ENCODE measurements at places on chromosomes 12 and 14.

DNA sequence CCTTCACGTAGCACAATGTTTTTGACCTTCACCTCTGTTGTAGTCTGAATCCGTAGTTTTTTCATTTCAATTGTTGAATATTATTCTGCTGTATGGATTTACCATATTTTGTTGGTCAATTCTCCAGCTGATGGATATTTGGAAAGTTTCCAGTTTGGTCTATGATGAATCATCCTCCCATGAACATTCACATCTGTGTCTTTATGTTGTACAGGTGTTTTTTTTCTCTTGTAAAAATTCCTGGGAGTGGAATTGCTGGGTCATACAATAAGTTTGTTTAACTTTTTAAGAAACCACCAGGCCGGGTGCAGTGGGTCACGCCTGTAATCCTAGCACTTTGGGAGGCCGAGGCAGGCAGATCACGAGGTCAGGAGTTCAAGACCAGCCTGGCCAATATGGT lies 36.7 kb upstream of the GNG2 start:
- DNase-seq: no peak

DNA sequence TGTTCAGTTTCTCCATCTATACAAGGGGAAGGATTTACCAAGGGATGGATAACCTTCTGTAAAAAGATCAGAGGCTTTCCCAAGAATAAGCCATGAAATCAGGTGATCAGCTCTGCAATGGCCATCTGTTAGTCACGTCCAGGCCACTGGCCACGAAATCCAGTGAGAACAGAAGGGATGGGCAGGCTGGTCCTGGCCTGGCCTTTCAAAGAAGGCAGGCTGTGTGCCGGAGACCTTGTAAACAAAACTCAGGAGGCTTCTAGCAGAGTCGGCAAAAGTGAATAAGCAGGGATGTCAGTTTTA lies 68.5 kb downstream of the RNF34 start:
- no peak for DNase-seq

- DNase-seq: no peak
Measured at GRCh38 chr12:44078273-44078672, 242.4 kb downstream of the TMEM117 start.

DNA sequence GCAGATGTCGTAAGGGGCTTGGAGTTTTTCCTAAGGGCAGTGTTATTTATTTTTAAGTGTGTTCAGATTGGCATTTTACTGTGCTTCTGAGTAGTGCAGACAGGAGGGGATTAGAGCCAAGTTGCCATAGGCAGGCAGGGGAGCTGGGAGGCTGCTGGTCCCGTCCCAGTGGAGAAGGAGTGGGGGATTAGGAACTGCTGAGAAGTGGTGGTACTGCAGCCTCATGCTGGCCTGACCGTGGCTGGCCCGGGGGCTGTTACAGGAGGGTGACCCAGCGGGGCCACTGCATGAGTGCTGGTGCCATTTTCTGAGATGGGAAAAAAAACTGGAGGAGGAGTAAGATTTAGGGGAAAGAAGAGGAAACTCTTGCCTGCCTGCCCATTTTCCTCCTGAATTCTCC lies 52.3 kb upstream of the DLK1 start:
- DNase-seq: no peak

DNA sequence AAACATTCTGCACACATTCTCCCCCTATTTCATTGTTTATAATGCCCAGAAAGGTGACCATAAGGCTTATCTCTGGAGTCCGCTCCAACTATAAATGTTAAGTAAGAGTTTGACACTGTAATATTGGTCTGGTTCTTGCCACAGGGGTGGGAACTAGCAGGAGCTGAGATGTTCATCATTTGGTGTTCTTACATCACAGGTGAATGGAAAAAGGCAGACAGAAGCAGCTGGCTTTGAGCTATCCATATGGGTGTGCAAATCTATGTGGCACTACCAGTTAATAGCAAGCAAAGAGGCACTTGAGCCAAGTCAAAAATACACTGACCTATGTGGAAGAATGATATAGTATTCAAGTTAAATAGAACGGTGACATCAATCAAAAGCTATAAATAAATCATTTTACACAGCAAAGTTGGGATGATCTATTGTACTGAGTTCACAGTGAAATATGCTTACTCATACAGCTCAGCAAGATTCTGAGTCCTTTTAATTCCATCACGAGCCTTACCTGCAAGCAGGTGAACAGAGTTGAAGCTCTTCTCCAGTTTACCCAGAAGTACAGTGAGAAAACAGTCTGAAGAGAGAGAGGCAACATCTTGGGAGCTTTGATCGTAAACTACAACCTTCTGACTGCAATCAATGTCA lies 43.2 kb downstream of the DUSP16 start:
- DNase-seq: no peak

DNA sequence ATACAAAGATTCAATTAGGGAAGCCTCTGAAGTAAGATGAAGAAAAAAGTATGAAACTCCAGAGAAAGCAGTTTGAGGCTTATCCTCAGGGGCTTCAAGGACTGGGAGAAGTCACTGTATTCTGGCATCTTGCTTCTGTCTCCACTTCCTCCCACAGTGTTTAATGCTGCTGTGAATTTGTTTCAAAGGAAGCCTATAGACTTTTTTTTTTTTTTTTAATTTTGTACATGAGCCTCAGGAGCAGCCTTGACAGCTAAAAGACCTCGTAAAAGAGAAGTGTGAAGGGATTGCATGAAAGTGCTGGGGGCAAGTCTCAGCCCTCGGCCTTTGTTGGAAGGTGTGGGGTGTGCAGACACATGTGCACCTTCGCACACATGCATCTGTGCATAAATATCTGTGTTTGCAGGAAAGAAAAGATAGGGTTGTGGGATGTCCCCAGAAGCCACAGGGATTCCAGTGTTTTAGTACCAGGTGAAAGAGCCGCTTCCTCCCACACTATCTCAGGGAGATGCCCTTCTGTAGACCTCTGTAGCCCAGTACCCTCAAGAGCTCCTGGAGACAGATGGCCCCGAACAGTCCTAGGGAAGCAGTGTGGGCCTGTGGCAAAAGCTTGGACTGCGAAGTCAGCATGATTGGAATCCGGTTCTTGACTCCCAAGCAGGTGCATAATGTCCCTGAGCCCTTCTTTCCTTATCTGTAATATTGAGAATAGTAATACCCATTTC lies 193.5 kb upstream of the BCL2L14 start:
- DNase-seq: no peak

DNA sequence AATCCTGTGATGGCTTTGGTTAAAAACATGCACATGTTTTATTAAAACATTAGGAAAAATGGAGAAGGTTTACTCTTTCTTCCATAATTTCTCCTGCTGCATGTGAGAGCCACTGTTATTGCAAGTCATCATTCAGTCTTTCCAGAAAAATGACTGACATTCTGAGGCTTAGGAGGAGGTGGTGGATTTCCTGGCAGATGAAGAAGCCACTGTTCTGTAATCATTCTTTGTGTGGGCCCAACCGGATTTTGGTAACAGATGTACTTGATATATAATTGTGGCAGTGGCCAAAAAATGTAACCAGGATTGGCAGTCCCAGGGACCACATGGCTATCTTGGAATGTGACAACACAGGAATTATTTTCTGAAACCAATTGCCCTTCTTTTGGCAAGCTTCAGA lies 120.2 kb downstream of the DAAM1 start:
- no peak for DNase-seq

DNA sequence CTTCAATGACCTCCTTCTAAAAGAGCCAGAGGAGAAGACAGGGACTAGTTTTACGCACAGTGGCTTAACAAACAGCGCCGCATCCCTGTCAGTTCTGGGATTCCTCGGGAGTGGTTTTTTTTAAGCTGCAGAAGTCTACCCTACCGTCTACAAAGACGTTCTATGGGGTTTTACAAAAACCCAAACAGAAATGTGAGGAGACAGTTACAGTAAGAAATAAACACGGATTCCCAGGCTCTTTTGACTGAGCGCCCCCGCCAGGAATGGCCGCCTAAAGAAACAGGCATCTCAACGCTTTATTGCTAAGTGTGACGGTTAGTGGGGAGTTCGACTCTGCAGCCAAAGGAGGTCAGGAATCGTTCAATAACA lies 484 bp downstream of the ALKBH1 start:
- no peak for DNase-seq

DNA sequence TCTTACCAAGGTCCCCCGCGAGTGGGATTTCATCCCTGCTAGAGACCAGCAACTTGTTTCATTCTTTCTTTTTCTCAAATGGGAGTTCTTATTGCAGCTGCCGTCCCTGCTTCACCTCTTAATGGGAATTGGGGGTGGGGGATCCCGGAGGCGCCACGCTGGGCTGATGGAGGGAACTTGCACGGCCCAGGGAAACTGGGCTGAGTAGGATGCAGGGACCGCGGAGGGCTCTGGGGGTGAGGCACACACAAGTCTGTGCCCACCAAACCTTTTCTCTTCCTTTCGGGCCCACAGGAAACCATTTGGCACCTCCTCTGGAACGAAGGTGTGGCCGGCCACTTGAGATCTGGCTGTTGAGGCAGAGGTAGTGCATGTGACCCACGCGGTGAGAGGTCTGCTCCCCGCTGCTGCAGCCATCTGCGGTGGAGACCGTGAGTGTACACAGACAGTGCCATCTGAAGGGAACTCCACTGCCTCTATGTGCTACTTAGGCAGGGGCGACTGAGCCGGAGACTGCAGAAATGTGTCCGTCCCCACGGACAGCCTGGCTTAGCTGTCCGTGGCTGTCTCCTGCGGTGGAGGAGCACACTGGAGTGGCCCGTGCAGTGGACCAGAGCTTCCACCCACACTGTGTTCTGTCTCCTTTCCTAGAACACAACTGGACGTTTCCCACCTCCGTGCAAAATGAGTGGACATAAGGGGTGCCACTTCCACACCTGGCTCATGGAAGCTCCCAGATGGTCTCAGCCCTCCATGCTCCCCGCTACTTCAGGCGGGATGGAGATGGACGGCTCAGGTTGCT lies 42.1 kb upstream of the TESC start:
- no peak for DNase-seq

DNA sequence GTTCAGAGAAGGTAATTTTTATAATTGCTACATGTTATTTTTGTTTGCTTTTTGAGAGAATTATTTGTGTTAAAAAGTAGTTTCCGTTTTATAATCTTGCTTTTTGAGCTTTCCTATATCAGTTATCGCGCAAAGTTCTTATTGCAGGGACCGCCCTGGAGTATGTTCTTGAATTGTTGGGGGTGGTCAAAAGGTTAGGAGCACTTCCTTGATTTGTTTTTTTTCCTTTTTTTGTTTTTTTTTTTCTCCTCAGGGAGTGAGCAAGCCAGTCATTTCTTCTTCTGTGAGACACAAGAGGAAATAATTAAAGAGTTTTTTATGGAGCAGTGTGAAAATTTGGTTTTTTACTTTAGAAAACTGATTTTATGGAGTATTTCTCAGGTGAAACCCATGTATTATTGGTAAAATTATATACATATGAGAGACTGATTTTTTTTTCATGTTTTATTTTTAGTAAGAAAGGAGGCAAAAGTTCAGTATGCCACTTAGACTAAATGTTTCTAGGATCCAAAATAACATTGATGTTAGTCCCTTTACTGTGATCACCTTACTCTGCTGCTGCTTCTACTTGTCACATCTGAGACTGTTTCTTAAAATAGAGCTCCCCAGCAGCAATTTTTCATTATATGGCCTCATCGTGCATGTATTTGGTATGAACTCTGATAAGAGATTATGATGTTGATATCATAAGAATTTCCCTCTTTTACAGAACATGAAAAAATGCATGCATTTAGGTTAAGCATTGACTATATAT lies 26.6 kb downstream of the PLEKHA5 start:
- DNase-seq: no peak

DNA sequence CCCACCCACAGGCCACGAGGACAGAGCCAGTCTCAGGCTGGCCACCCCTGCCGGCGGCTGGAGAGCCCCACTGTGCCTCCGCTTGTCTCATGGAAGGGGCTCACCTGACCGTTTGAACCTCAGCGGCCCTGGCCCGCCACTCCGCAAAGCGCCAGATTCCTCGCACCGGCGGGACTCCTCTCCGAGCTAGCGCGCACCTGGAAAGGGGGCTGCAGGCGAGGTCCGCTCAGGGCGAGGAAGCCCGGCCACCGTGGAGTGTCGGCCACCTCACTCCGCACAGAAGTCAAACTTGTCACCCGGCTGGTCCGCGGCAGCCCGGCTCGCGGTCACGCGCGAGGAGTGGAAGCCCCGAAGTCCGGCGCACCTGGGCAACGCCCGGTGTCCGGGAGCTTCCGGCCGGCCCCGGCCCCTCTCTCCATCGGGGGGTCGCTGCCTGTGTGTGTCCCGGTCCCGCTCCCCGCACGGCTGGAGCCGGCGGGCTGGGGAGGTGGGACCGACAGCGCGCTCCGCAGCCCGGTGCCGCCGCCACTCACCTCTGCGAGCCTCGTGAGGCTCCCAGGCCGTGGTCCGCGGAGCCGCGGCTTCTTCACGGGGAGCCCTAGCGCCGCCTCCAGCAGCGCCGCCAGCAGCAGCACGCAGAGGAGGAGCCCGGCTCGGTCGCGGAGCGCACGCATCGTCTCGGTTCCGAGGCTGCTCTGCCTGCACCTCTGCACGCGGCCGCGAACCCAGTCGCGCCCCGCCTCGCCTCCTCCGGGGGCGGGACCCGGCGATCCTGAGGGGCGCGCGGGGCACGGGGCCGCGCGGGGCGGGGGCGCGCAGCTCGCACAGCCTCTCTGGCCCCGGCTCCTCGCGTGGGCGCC lies at the start of gene ISM2:
ISM2 (minus strand) TSS at position 697 of the 860 bp plus-strand sequence; CDS start at position 674, 23 bp downstream.
- no peak for DNase-seq

GRCh38 chr12:117100851-117101673 lies 1.8 kb upstream of the TESC start:
- DNase-seq: no peak

GRCh38 chr14:81147140-81147897 lies 73.4 kb downstream of the GTF2A1 start:
- DNase-seq: no peak

- no peak for DNase-seq
Measured at GRCh38 chr12:3641428-3642018, 111.4 kb downstream of the CRACR2A start.

DNA sequence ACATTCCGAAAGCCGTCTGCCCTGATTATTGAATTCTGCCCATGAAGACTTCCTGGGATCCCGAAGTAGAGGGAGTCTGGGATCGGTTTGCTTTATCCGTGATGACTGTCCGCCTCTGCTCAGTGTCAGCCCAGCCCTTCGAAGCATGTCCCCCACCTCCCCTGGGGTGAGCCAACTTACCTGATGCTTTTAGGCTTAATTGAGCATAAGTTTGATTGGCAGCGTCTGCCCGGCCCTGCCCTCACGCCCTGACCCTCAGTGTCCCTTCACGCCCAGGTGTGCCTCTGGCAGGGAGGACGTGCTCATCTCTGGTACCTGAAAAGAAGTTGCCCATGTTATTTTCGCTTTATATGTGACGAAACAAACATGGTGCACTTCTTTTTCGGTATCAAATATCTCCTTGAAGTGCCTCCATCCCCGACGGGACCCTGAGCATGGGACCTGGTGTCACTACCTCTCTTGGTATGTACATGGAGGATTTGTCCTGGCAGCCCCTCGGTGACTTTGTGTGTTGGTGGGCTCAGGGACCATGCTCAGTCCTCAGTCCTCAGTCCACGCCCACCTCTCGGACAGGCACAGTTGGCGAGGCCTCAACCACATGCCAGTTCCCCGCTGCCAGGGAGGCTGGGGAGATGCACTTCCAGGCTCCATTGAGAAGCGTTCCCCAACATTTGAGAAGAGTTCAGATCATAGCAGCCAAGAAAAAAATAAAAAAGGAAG lies 130.1 kb upstream of the RTL1 start:
- peak; percentile 14 for DNase-seq

- DNase-seq: no peak
Measured at GRCh38 chr12:121576851-121577391, 3.9 kb downstream of the KDM2B start.

All from tibial artery (tissue), 4 donors.